ENCODE measurements at places on chromosomes 6 and 20.

- DNase-seq: no peak
Observed at GRCh38 chr6:128138694-128139093, 237.8 kb upstream of the THEMIS start.

DNA sequence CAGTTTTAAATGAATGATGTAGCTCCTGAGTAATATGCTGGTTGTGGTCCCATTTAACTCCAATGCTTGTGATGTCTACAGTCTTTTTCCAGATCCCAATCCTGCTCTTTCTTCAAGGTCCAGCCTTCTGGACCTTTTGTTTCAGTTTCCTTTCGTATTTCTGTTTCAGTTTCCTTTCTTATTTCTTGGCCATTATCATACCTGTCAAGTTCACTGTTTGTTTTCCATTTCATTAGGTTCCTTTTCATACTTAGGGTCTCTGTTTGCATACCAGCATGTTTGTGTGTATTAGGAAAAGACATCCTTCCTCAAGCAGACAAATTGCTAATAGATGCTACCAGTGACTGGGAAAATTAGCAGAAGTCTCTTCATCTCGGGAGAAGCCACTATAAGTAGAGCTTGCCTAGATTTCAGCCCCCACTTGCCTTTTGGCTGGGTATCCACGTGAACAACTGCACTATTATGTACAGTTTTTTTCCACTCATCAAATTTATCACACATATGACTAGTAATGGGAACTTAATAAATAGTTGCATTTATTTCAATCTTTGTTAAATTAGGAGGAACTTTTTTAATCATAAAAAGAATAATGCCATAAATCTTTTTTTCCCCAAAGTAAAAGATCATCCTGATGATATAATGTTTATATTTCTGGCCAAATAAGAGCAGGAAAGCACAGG, 583.4 kb downstream of the BCKDHB start:
- no peak for DNase-seq

DNA sequence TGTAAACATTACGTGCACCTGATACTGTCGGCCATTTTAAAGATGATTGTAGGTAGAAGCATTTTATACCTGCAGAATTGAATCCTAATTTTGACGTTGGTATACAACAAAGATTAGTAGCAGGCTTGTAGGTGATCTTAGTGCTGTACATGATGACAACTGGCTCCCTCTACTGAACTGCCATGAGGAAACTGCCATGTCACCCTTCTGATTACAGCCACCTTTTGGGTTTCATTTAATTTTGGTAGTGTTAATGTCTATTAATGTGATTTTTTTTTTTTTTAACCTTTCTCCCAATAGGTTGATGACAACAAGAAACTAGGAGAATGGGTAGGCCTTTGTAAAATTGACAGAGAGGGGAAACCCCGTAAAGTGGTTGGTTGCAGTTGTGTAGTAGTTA, 2.3 kb downstream of the RPS12 start:
- DNase-seq: no peak

DNA sequence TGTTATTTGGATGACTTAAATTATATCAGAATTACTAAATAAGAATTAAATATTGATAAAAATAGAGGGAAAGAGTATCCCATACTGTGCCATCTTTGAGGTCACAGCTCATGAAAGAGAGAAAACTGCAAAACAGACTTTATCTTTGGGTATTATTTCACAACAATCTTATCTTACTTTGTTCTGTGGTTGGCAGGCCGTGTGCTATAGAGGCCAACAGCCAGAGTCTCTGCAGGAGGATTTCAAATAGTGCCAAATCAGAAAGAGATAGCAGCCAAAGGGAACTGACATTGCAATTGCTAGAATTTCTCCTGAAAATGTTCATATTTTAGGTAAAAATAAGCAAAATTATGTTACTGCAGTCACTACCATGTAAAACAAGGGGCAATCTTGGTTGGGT, 354.2 kb downstream of the GRIK2 start:
- DNase-seq: no peak

DNA sequence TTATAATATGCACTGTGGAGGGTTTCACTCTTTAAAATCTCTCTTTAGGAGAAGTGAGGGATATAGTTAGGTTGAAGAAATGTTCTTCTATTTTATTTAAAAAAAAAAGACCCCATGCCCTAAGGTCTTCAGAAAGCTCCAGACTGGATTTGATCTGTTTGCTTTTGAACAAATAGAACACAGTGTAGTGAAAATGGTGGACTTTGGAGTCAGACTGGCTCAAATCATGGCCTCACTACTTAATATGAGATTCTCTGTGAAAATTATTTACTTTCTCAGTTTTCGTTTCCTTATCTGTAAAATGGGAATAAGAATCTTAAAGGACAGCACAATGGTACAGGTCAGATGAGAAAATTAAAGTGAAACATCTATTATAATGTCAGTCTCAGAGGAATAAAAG, 203.9 kb downstream of the ASCC3 start:
- DNase-seq: no peak

DNA sequence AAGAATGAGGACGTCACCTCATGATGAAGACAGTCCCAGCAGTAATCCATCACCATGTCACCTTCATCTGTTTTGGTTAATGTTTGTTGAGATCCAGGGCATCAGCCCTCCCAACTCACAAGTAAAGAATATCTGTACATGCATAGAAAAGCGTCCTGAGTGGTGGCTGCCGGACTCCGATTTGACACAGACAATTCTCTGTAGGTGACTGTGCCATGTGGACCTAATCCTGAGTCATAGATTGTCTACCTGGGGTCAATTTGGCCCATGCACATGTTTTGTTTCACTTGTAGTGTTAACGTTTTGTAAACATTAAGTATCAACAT, 168.4 kb upstream of the UST start:
- no peak for DNase-seq

GRCh38 chr20:4060064-4060795, 44.9 kb upstream of the RNF24 start:
- DNase-seq: peak; percentile 63

- no peak for DNase-seq
Observed at GRCh38 chr20:38543014-38543906, 37.7 kb upstream of the ADIG start.

GRCh38 chr20:47351643-47352331, 4.7 kb downstream of the ZMYND8 start:
- DNase-seq: no peak

DNA sequence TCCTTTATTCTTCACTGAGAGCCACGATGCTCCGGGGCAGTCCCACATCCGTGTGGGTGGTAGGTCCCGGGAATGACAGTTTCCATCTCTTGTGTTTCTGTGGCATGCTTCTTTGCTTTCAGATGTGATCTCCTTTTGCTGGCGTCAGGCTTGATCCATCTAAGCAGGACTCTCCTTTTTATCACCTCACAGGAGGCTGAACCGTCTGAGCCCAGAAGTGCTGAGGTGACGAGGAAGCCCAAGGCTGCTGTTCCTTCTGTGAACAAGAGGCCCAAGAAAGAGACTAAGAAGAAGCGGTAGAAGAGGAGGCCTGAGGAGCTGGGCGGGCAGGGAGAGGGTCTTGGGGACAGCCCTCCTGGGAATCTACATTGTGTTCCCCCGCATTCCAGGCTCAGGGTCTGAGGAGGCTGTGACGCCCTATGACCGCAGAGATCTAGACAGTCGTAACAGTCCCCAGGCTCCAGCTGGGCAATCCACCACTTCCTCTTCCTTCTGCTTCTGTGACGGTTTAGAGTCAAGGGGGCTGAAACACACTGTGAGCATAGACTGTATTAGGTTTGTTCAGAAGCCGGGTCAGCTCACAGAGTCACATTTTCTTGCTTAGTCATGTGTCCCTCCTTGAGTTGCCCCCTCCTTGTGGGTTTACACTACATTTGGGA, 26.8 kb downstream of the MANBAL start:
- DNase-seq: peak; percentile 74

DNA sequence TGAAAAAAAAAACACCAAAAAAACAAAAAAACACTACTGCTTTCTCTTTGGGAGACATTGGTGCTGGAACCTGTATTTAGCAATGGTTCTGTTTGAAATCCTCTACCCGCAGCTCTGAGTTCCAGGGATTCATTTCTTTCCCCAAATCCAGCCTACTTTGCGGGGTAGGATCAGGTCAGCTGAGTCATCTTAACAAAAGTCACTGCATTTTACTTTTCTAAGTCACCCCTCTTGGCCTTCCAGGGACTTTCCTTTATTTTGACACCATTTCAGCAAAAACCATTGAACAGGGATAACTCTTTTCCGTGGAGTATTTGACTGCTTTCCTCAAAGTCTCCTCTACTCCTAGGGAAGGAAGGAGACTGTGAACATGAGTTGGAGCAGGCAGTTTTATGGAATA, 837.6 kb downstream of the MAFB start:
- no peak for DNase-seq

GRCh38 chr6:72947534-72947933, 277.8 kb downstream of the KHDC1L start:
- no peak for DNase-seq

- no peak for DNase-seq
Observed at GRCh38 chr6:166314454-166314853, 6.3 kb upstream of the PRR18 start.

- DNase-seq: no peak
Observed at GRCh38 chr6:4929097-4929718, 74.6 kb downstream of the RPP40 start.

GRCh38 chr6:144715344-144715743, 430.2 kb downstream of the UTRN start:
- DNase-seq: no peak

- no peak for DNase-seq
Observed at GRCh38 chr6:111478064-111478476, 4.9 kb downstream of the REV3L start.

GRCh38 chr6:53910834-53911233, 116.0 kb downstream of the LRRC1 start:
- no peak for DNase-seq

DNA sequence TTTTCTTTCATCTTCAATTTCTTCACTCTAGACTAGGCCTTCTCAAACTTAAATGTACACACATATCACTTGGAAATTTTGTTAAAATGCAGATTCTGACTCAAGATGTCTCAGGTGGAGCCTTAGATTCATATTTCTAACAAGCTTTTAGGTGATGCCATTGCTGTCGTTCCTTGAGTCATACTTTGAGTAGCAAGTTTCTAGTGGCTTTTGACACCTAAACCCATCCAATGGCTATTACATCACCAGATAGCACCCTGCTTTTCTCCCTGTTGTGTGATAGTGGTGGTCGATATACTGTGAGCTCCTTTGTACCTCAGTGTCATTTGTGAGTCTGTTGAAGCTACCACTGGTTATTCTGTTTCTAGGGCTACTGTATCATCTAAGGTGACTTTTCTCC, 34.8 kb upstream of the BAG2 start:
- DNase-seq: no peak

- DNase-seq: no peak
Observed at GRCh38 chr6:100457311-100457990, 7.3 kb downstream of the SIM1 start.

- no peak for DNase-seq
Observed at GRCh38 chr6:138485005-138485545, 14.2 kb downstream of the NHSL1 start.

GRCh38 chr6:147437615-147438014, 70.9 kb upstream of the SAMD5 start:
- no peak for DNase-seq

DNA sequence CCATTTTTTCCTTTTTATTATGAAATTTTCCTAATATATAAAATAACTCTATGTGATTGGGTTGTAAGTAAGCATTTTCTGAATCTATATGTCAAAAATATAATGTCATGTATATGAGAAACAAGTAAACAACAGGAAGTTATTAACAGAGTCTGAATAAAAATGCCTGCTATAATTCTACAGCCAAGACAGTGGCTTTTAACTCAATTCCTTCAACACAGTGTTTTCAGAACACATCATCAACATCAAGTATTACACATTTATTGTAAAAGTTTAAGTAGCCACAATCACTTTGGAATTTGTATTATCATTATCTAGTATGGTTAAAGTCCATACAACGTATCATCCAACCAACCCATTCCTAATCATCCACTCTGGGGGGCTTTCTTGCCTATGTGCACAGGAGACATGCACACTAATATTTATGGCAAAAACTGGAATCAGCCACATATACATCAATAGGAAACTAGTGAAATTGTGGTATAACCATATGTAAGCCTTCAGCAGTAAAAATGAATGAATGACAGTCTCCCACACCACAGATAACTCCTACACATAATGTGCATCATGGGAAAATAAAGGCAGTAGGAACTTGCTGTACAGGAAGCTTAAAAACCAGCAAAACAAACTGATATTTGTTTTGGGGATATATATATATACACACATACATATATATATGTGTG, 6.9 kb upstream of the HLA-A start:
- no peak for DNase-seq

- DNase-seq: peak; percentile 14
Observed at GRCh38 chr20:41587523-41587922, 30.7 kb downstream of the CHD6 start.

GRCh38 chr6:166588691-166589336, 2.3 kb upstream of the RAMACL start:
- peak; percentile 27 for DNase-seq

DNA sequence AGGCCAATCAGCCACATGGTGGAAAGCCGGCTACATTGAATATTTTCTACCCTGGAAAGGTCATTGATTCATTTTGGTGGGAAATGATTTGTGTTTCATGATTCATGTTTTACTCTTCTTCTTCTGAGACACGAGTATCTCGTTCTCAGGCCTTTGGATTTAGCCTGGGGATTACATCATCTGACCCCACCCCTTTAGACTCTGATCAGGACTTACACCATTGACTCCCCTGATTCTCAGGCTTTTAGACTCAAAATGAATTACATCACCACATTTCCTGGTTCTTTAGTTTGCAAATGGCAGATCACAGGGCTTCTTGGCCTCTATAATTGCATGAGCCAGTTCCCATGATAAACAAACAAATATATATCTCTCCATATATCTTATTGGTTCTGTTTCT, 228.8 kb downstream of the ADGRG6 start:
- DNase-seq: no peak

- DNase-seq: peak; percentile 29
Observed at GRCh38 chr6:1383729-1384548, 5.4 kb upstream of the FOXF2 start.

- no peak for DNase-seq
Observed at GRCh38 chr6:41691426-41692079, 43.9 kb downstream of the TFEB start.

DNA sequence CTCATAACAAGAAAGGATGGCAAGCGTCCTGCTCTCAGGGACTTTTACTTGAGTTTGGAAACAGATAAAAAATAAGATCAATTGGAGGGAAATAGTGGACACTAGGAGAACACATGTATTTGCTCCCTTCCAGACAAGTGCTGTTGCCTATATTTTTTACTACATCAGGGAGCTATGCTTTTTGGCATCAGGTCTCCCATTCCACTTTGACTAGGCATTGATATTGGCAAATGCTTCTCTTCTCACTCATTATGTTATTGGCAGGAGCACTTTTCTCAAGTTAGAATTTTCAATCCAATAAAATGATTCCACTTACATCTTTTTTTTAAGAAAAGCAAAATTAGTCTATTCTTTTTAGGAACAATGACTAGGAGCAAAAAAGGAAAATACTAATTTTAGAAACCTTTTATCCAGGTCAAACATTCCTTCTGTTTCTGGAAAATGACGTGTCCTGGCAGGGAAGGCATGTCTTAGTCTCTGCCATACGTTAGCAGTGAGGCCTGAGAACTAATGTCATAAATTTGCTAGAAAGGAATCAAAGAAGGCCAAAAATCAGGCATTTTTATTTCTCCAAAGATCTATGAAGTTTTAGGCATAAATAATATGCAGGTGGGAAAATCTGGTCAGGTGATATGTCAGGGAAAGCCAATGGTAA, 21.4 kb downstream of the BCAS1 start:
- DNase-seq: no peak

GRCh38 chr20:23928353-23928752, 48.8 kb upstream of the CST5 start:
- no peak for DNase-seq

All from GM13977 (cell line).